T follicular helper cell (primary cell): ENCODE measurements at places on chromosomes 13 and 19.

- no peak for DNase-seq
Observed at GRCh38 chr13:101116341-101116740, 300.0 kb downstream of the NALCN start.

DNA sequence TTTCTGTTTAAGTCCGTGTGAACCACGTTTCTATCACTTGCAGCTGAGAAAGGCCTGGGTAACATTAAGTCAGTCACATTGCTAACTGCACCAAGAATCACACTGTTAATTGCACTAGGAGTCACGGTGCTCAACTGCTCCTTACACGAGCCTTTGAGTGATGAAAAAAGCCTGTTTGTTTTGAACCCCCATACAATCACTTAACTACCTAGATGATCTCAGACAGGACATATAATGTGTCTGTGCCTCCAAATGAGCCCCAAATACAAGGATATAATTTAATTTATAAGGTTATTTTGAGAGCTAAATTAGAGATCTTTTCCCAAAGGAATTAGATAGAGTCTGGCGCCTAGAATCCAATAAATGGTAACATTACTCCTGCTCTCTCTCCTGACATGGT is 84.1 kb downstream of the MIPEP start:
- no peak for DNase-seq

DNA sequence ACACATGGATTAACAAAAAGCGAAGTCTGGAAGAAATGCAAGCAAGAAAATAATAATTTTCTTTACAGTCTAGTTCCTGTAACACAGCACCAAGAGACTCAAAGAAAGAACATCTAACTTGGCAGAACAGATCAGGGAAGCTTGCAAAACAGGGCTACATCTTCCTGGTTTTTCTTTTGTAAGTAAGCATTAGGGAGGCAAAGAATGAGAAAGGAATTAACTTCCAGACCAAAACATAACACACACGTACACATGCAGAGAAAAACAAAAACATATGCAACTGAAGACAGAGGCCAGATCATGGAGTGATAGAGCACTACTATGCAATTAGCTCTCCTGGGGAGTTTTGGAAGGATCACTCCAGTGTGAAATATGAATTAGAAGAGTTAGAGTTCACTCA is 120.5 kb downstream of the DIAPH3 start:
- no peak for DNase-seq

DNA sequence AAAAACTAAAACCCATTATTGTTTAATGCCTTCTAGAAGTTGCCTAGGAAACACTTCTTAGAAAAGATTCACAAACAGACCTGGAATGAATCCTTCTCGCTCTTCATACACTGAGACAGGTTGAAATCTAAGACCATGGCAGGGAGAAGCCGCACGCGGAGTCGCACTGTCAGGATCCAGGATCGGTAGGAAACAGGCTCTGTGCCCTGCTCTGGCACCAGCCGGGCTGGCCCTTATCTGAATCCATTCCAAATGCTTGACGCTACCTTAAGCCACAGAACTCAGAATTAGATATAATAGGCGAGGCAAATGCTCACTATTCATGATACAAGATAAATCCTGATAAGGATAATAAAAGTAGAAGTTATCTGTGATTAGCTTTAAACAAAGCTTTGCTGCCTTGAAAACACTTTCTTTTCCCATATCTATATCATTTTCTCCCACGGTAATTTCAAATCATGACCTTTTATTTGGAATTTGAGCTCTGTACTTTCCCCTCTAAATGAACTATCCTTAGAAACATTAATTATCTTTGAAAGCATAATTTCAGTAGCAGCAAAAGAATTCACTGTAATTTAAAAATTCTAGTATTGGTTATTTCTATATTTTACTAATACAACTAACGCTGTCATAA is 385.6 kb downstream of the IRS2 start:
- DNase-seq: no peak

DNA sequence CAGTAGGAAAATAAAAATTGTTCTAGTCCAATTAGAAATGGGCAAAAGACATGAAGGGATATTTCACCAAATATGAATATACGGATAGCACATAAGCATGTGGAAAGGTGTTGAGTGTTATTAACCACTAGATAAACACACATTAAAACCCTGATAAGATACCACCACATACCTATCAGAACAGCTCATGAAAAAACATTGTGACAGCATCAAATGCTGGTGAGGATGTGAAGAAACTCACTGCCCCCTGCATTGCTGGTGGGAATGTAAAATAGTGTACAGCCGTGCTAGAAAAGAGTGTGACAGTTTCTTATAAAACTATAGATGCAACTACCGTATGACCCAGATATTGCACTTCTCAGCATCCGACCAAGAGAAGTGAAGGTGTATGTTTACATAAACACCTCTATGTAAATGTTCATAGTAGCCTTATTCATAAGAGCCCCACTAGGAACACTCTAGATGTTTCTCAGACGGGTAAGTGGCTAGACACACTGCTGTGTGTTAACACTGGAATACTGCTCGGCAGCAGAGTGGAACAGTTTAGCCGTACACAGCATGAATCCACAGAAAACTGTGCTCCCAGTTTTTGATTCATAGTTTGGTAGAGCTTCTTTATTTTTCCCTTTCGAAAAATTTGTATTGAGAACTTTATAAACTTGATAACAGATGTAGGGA is 321.1 kb downstream of the MYO16 start:
- no peak for DNase-seq

GRCh38 chr13:30346153-30346788 is 38.9 kb upstream of the KATNAL1 start:
- peak; percentile 19 for DNase-seq

- no peak for DNase-seq
Observed at GRCh38 chr19:36140304-36141038, 605 bp downstream of the CAPNS1 start.

DNA sequence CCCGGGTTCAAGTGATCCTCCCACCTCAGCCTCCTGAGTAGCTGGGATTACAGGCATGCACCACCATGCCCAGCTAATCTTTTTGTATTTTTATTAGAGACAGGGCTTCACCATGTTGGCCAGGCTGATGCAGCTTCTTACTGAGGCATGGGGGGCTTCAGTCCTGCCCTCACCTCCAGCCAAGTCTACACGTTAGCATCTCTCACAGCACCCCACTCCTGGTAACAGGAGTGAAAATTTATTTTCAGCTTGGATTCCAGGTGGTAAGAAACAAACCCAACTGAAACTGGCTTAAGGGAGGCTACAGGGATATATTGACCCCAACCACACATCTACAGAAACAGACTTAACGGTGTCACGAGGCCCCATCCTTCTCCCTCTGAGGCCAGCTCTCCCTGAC is 10.6 kb downstream of the NKPD1 start:
- DNase-seq: no peak

GRCh38 chr13:42350141-42350540 is 78.2 kb downstream of the AKAP11 start:
- no peak for DNase-seq

- DNase-seq: no peak
Observed at GRCh38 chr13:19182536-19182935, 912 bp upstream of the TUBA3C start.

DNA sequence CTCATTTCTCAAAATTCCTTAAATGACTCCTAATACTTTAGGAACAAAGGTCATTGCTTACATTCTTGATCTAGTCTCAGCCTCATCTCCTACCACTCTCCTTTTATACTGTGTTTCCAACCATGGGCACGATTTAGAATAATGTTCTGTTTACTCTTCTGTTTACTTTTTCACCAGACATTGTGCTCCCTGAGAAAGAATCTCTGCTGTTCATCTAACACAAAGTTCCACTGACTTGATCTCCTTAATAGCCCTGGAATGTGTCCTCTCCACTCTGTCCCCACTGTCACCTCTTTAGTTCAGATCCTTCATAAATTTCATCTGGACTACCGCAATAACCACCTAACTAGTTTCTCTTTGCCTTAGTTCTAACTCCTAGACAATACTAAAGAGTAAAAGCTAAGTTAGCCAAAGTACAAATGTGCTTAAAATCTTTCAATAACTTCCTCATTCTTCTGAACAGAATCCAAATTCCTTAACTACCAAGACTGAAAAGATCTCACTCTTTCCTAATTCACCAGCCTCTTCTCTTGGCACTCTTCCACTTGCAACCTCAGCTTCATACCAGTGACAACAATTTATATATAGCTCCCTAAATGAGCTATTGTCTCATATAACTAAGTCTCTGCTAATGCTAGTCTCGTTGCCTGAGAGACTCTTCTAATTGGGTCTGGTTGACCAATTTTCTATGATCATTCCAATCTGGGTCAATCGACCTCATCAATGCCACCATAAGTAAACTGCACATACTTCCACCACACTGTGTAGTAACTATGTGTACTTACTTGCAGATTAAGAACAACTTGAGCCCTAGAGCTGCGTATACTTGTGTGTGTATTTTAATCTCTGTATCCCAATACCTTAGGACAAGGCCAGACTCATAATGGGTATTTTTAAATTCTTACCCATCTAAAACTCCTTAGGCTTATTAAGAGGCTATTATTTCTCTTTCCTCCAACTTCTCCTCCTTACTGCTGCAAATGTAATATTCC is 179.9 kb downstream of the VWA8 start:
- DNase-seq: no peak

GRCh38 chr19:55141696-55142095 is 7.3 kb downstream of the TNNT1 start:
- no peak for DNase-seq

DNA sequence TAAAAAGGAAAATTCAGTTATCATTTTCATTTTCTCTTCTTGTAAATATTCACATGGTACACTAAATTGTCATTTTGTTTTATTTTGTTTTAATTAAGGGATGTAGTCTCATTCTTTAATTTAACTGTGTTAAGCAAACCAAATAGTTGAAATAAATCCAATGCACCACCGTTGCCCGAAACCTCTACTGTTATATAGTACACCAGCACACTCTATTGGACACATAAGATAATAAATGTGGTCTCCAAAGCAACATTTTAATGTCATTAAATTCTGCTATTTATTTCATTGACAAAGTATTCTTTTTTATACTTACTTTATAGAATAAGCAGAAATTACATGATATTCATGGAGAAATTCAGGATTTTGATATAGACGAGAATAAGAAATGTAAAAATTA is 156.4 kb upstream of the FREM2 start:
- no peak for DNase-seq

DNA sequence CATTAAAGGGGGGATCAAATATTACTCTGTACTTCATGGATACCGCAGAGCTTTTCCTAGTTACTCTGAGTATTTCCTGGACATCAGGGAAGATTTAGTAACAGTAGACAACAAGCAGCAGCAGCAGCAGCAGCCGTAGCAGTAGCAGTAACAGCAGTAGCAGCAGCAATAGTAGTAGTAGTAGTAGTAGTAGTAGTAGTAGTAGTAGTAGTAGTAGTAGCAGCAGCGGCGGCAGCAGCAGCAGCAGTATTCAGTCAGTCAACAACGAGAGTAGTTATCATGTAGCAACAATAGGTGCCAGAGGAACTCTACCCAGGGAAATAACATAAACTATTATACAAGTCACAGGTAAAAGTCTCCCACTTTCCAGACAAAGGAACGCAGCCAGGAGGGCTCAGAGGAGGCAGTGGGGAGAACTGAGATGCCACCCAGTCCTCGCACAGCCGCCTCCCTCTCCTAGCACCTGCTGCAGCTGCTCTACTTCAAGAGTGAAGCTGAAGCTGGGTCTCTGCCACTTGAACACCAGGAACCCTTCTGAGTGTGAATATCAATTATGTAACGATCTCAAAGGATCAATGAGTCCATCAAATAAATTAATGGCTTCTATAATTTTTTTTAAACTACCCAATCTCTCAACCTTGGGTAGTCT is 1.3 kb upstream of the DOCK9 start:
- DNase-seq: no peak

- DNase-seq: no peak
Observed at GRCh38 chr13:33381906-33382305, 96.4 kb upstream of the STARD13 start.

DNA sequence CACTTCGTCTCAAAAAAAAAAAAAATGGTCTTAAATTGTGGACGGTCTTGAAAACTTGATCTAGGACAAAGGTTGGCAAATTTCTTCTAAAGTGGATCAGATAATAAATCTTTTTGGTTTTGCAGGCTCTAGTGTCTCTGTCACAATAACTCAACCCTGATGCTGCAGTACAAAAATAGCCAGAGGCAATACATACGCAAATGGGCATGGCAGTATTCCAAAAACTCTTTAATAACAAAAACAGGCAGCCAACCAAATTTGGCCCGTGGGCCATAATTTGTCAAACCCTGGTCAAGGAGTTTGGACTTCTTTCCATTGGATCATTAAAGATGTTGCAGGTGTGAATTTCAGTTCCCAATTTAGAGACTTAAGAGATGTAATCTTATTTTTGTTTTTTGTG is 93.5 kb upstream of the MRI1 start:
- no peak for DNase-seq

GRCh38 chr19:50829801-50830200 is 3.6 kb downstream of the KLK15 start:
- DNase-seq: no peak

- DNase-seq: no peak
Observed at GRCh38 chr13:68851026-68851425, 1256.6 kb upstream of the ATXN8OS start.

DNA sequence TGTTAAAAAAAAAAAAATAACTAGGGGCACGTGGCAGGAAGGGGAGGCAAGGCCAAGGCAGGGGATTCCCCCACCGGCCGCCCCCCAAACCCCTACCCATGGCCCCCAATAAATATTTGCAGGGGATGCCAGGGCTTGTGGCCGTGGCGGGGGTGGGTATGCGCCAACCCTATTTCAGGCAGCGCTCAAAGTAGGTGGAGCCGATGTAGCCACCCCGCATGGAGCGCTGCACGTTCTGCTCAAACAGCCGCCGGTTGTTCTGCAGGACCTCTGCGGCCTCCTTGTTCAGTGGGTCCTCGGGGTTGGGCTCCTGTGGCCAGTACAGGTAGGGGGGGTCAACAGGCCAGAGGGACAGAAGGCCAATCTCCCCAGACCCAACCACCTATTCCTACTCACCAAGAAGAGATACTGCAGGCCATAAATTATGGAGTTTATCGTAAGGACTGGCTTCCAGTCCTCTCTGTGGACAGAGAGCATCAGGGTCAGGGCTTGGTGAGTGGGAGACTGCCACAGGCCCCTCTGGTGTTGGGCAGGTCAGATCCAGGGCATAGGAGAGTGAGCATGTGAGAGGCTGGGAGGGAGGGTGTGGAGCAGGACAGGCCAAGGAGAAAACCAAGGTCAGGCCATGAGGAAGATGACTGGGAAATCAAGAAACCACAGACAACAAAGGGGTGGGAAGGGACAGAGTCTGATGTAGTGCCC is 1.2 kb upstream of the CHMP2A start:
- no peak for DNase-seq

GRCh38 chr19:52889931-52890330 is 7.5 kb downstream of the ZNF320 start:
- DNase-seq: no peak
